Renal cortical epithelial cell (primary cell): ENCODE measurements at places on chromosomes 7 and 10.

GRCh38 chr10:37711617-37712488, 145.6 kb downstream of the ZNF248 start:
- DNase-seq = no peak

- DNase-seq = no peak
Measured at GRCh38 chr7:121103086-121103485, 114.6 kb downstream of the CPED1 start.

DNA sequence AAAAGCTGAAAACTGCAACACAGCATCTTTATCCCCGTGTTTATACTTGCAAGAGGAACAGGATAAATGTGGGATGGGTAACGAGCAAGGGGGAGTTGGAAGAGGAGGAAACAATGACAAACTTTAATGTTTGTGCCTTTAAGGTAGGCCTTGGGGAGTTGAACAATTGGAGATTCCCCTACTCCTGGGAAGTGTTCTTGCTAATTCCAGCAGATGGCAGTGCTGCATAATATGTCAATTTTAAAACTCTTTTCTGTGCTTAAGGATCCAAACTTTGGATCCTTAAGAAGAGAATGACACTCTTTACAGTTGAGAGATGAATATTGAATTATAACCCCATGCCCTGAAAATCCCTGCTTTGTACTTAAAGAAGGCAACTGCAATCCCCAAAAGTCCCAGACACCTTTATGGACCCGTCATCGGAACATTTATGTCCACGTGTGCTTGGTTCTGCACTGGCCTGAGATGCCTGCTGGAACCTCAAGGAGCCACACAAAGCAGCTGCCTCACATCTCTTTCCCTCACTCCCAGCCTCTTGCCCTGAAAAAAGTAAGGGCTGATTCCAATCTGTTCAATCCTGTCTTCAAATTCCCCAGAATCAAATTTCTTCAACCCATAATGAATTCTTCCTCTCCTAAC, 12.0 kb downstream of the IFIT5 start:
- peak; percentile 71 for DNase-seq

- DNase-seq = no peak
Measured at GRCh38 chr7:140212100-140212881, 35.5 kb upstream of the KDM7A start.

DNA sequence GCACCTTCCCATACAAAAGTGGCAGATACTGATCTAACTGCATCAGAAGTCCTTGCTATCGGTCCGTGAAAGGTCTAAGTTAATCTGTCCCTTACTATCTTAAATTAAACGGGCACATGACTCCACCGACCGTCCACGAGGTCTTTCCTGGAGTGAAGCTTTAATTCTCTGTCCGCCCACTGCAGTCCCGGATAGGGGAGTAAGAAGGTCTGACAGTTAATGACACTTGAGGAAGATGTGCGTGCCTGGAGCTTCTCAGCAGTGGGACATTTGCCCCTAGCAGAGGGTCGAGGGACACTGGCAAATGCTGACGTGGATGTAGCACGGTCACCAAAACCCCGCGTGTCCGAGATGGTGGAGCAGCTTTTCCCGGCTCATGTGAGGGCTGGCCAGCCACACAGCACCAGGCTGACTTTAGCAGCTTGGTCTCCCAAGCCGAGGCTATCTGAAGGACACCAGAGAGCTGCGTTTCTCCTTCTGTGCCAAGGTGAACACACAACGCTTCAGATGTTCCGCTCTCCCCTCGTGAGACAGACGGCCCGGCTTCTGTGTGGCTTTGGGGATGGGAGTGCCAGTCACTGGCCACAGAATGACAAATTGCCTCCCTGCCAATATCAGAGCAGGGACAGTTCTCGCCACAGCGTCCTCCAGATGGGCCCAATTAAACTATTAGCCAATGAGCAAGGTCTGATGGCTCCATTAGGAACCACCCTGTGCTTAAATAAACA, 86.6 kb downstream of the ADARB2 start:
- DNase-seq = no peak

GRCh38 chr10:63798599-63799498, 277.6 kb downstream of the REEP3 start:
- DNase-seq = peak; percentile 85

DNA sequence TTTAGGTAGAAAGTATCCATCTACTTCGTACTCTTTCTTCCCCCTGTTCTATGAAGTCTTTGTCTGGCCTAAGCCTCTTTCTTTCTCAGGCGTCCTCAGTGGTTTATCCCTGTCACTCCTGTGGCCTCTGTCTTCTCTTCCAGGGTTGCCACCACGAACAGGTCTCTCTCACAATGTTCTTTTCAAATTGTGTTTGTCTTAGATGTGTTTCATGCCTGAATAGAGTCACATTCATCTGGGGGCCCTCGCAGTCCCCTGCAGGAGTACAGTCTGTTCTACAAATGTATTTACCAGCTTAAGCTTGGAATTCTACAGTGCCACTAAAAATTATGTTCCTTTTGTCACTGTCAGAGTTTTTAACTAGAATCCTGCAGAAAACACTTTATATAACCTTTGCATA, 680.4 kb upstream of the FOXK1 start:
- DNase-seq = no peak

DNA sequence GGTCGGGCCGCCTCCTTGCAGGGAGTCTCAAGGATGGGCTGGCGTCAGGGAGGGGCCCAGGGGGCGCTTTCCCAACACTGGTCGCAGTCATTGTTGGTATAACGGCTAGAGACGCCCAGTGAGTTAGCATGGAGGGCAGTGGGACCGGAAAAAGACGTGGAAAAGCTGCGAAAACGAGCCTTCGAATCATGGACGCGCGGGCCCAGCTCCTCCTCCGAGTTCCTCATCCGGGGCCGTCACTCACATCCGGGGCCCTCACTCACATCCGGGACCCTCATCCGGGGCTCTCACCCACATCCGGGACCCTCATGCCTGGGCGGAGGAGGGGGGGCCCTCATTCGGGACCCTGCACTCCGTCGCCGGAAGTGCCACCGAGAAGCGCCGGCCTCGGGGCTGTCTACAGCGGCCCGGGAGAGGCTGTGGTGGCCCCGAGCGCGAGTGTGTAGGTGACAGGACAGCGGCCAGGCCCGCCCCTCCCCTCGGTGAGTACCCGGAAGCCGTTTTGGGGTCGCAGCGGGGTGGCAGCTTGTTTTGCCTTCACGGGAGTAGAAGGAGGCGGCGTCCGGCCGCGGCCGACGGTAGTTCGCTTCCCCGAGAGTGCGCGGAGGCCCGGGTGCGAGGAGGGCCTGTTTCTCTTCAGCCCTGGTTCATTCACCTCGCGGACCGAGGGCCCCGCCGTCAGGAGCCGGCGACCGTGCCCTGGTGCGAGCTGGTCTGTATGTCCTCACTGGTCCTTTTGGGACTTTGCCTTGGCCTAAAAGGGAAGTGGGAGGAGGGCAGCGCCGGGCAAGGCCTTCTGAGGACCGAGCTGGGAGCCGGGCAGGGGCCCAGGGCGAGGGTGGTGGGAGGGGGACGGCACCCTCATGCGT, at the start of gene ZNF655:
Gene ZNF655 (plus strand): TSS at position 337 of the 869 bp plus-strand sequence. CDS start 1,918 bp downstream, outside the sequence.
- peak; percentile 57 for DNase-seq

DNA sequence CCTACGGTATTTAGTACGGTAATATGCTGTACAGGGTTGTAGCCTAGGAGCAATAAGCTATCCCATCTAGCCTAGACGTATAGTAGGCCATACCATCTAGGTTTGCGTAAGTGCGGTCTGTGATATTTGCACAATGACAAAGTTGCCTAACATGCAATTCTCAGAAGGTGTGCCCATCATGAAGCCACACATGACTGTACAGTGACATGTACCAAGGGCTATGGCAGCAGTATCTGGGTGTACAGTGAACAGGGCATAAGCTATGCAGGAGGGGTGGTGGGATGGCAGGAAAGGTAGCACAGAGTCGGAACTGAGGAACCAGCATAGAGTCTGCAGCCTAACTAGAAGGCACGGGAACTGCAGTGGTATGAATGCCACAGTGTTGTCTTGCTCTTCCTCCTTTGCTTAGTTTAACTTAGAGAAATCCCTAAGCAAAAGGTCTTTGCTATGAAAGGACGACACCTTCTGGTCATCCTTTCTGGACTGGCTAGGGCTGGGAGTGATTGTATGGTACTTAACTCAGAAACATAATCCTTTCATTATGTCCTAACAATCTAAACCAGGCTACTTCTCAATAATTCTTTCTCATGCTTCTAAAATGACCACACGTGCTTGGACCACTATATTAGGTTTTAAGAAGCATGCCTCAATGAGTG, 93.5 kb downstream of the DYNC1I1 start:
- DNase-seq = peak; percentile 33

DNA sequence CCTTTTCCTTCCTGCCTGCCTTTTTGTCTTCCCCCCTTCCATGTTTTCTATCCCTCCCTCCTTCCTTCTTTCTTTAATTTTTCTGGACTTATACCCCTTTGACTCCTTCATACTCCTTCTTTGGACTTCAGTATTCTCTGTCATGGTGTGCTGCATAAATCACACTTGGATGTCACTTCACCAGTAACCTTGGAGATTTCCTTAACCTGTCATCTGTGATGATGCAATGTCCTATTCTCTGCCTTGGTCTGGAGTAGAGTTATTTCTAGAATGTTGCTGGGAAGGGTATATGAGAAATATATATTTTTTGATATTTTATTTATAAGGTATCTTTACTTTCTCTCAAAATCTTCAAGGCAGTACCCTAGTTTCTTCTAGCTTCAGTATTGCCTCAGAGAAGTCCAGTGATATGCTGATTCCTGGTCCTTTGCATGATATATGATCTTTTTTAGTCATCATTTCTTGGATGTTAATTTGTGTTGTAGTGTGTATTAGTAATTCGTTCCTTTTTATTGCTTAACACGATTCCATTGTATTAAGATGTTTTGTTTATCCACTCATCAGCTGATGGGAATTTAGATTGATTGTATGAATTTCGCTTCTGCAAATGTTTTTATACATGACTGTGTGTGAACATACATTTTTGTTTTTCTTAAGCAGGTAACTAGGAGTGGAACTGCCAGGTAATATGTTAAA, 206.9 kb upstream of the MBL2 start:
- peak; percentile 32 for DNase-seq

DNA sequence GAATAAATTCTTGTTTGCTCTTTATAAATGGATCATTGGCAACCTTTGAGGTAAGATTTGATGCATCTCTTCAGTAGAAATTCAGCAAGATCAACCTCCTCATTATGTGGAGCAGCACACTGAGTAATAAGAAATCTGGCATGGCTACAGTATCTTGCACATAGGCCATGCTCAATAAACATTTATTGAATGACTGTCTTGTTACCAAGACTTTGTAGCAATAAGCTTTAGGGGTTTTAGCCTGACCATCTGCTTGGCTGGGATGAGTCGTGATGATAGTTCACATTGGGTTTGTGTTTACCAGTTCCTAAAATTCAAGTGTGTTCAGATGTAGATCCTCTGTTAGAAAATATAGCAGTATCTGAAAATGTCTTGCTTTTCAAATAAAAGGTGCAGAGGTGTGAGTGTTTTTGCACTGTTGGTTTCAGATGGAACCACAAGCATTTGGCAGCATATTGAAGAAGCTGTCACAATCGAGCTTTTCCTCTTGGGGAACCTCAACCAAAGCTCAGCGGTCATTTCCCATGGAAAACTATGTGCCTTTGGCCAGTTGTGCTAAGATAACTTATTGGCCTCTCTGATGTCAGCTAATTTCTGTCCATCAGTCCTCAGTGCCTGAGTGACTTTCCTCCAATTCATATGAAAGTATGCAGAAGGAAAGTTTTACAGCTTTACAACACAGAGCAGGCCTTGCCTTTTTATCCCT, 442.6 kb downstream of the GFRA1 start:
- peak; percentile 11 for DNase-seq

GRCh38 chr10:13139150-13139549, 22.2 kb upstream of the MCM10 start:
- DNase-seq = no peak

DNA sequence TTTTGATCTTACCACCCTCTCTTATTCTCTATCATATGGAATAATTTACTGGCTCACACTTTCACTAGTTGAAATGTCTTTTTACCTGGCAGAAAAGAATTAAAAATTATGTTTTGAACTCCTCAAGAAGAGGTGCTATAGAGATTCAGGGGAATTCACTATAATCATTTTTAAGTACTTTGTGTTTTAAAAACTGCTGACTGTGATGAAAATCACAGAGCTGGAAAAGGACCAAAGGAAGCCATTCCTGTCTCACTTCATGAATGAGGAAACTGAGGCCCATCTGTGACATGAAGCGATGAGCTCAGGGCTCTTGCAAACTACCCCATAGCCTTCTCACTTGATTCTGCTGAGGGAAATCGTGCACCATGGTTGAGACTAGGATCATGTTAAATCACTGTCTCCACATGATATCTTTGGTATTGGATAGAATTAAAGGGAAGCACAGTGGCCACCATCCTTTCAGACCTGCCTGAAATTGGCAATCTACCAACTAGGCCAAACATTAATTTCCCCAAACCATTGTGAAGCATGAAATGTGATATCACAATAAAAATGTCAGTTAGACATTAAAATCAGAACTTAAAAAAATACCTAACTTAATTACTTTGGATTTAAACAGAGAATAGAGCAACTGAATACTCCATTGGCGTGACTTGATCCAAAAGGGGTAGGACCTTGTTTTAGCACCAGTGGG, 141.0 kb downstream of the FZD1 start:
- no peak for DNase-seq

- no peak for DNase-seq
Measured at GRCh38 chr7:49014870-49015269, 90.5 kb downstream of the CDC14C start.

DNA sequence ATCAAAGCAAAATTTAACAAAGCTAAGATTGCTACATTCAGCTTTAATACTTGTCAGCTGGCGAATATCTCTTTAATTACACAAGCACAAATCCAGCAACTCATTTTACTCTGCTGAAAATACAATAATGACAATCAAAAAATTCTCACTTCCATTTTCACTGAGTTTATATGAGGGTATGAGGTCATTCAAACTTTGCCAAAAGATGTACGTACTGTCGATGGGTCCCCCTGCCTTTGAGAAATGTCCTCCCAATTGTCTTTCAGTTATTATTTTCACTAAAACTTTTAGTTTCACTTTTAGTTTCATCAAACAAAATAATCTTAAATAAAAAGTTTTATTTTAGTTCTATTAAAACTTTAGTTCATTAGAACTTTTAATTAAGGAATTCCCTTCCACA, 159.5 kb upstream of the WDR11 start:
- no peak for DNase-seq
